ENCODE measurements at places on chromosomes 16 and 17.

DNA sequence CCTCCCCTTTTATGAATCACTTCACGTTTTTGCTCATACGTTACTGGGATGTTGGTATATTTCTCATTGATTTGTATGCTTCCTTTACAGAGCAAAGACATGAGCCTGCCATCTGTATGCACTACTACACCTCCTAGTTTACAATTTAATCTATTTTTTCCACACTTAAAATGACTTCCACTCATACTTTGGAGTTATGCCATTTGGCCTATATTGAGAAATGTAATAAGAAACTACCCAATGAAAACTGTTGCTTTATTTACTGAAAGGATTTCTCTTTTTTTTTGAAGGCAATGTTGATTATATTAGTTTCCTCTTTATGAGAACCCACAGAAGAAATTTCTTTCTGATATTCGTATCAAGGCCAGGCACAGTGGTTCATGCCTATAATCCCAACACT lies 43.1 kb downstream of the DUSP14 start:
- no peak for DNase-seq

GRCh38 chr17:72332367-72332766 lies 211.5 kb downstream of the SOX9 start:
- DNase-seq, result no peak

DNA sequence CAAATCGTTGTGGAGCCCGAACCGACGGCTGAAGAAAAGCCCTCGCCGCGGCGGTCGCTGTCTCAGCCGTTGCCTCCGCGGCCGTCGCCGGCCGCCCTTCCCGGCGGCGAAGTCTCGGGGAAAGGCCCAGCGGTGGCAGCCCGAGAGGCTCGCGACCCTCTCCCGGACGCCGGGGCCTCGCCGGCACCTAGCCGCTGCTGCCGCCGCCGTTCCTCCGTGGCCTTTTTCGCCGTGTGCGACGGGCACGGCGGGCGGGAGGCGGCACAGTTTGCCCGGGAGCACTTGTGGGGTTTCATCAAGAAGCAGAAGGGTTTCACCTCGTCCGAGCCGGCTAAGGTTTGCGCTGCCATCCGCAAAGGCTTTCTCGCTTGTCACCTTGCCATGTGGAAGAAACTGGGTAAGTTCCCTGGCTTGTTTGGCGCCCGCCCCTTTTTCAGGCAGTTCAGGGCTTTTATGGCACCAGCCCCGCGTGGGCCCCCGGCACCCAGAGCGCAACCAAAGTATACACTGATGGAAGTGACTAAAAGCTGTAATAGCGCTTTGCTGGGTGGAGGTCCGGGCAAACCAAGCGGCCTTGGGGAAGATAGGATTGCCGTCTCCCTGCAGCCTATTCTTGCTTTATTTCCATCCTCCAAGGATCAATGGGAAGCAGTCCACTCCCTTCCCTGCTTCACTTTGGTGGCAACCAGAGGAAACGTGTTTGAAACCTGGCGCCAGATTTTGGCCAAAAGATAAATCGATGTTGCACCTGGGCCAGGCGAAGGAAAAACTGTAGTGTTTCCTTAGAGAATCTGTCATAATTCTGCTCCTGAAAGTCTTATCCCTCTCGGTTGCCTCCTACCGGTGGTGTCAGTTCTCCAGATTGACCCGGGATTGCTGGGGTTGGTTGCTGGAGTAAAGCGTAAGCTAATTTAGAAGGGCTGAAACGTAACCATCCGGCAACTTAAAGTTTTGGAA lies 775 bp downstream of the PPM1D start:
- DNase-seq, result peak; percentile 88

DNA sequence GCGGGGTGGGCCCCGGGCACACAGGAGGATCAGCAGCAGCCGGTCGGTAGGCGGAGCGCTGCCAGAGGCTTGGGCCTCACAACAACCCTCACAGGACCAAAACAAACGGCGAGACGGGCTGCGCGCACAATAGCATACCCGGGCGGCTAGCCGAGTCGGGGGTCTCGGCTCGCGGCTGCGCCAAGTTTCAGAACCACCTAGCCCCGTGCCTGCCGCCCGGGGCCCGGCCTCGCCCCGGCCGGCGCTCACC lies 732 bp downstream of the ULK2 start:
- DNase-seq, result peak; percentile 65

DNA sequence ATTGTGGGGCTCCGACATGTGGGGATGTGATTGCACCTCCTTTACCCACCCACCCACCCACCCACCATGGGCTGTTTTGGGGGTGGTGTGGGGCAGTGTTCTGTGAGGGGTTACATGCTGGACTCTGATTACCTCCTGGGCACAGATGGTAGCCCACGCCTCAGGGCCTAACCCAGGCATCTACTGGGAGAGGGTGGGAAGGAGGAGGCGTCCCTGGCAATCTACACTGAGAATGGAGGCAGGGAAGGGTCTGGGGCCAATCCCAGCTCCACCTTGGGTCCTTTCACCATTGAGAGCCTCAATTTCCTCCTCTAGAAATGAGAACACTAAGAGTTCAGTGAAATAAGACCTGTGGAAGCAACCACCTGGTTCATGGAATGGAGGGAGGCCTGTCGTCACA lies 11.7 kb upstream of the DOK4 start:
- DNase-seq, result no peak
